NCI-H526 treated with DMSO at 0.1 percent for 48 hours (cell line): ENCODE measurements at places on chromosomes 16 and 17.

DNA sequence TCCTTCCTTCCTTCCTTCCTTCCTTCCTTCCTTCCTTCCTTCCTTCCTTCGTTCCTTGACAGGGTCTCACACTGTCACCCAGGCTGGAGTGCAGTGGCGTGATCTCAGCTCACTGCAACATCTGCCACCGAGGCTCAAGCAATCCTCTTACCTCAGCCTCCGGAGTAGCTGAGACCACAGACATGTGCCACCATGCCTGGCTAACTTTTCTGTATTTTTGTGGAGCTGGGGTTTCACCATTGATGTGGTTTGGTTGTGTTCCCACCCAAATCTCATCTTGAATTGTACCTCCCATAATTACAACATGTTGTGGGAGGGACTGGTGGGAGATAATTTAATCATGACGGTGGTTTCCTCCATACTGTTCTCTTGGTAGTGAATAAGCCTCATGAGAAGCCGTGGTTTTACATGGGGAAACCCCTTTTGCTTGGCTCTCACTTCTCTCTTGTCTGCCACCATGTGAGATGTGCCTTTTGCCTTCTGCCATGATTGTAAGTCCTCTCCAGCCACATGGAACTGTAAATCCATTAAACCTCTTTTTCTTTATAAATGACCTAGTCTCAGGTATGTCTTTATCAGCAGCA lies 90.3 kb upstream of the MPHOSPH6 start:
- DNase-seq: no peak

GRCh38 chr16:85238233-85238647 lies 126.0 kb upstream of the CIBAR2 start:
- DNase-seq: no peak

- no peak for DNase-seq
Observed at GRCh38 chr17:82003411-82004381, 19.0 kb downstream of the CENPX start.

GRCh38 chr16:76222087-76222486 lies 55.1 kb upstream of the CNTNAP4 start:
- no peak for DNase-seq

GRCh38 chr17:3859940-3860339 lies 13.9 kb upstream of the NCBP3 start:
- no peak for DNase-seq

- no peak for DNase-seq
Observed at GRCh38 chr16:81481207-81481821, 36.7 kb downstream of the CMIP start.

- DNase-seq: no peak
Observed at GRCh38 chr17:4960279-4960922, 7.2 kb downstream of the SPAG7 start.

DNA sequence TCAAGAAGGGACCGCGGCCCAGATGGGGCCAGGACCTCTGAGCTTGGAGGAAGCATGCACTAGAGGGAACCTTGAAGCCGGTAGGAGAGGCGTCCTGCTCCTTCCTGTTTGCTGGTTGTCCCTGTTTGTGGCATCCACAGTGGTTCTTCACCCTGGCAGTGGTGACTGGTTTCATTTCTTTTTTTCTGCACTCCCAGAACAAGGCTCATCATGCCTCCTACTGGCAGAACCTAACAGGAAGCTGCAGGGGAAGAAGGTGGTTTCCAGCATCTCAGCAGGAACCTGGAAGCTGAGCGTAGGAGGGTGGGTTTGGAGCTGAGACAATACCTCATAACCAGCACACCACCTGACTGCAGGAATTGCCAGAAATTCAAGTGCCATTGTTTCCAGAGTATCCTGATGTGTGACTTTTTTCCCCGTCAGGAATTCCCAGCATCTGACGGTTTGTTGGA lies 5.8 kb downstream of the TMEM231 start:
- DNase-seq: no peak

GRCh38 chr17:78268191-78268874 lies 36.9 kb downstream of the TMEM235 start:
- no peak for DNase-seq

- DNase-seq: no peak
Observed at GRCh38 chr16:87963400-87963799, 12.2 kb downstream of the BANP start.

DNA sequence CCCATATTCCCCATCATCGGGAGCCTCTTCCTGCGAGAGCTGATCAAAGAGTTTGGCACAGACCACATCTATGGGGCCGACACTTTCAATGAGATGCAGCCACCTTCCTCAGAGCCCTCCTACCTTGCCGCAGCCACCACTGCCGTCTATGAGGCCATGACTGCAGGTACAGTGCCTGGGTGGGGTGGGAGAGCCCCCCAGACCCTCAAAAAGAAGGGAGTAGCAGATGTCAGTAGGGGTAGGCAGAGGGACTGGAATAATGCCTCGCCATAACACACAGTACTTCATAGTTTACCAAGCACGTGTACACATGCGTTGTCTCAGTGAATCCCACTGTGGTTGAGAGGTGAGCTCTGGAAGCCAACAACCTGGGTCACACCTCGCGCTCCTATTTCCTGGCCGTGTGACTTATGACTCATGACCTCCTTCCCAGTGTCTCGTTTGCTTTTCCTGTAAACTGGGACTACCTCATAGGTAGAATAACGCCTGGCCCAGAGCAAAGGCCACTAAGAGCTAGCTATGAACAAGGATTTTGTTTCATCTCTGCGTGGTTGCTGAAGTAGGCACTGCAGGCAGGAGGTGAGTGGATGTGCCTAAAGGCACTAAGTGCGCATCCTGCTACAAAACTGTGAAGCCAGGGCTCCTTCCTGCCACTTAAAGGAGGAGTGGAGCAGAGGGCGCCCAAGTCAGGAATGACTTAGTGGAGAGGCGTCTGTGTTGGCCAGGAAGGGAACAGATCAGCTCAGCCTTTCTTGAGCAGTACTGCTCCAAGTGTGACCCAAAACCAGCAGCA lies 5.2 kb downstream of the NAGLU start:
- no peak for DNase-seq

GRCh38 chr17:17484451-17484899 lies 7.7 kb downstream of the MED9 start:
- DNase-seq: no peak

GRCh38 chr16:74563828-74564263 lies 43.1 kb downstream of the GLG1 start:
- no peak for DNase-seq

GRCh38 chr17:74924250-74924948 lies at the start of gene OTOP2:
TSS of gene OTOP2 (plus strand) at chr17:74924273. CDS start at chr17:74924633, 360 bp downstream.
- DNase-seq: no peak

DNA sequence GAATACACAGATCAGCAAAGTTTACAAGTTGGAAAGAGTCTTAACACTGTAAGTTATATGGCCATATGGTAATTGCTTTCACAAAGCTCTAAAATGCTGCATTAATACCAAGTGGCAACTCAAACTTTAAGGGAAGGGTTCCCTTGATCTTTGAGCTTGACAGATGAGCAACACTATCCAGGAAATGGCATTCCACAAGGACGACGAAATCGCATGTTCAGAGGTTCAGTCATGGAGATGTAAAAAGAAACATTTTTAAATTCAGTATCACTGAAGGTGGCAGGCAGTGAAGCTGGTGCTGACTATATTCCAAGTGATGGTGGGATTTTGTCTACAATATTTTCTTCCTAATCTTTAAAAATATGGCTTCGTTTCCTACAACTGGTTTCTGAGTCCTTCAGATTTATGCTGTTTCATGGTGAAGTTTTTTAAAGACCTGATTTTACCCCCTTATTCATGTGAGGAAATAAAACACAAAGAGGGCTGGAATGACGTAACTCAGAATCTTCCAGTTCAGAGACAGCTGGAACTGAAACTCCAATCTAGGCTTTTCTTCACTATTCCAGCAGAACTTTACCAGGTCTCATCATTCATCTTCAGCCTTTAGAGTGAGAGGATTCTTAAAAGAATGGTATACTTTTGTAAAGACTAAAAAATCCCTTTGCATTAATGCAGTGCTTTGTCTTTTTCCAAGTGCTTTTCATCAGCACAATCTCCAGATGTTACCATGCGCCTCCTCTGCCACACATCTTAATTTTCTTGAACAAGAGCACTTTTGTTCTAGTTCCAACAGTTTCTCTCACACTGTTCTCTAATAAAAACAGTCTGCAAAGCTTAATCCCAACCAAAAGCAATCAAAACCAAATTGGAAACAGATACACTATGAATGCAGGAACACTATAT lies 20.2 kb downstream of the CHCT1 start:
- DNase-seq: no peak

- no peak for DNase-seq
Observed at GRCh38 chr17:63949576-63950250, 17.6 kb upstream of the CD79B start.

GRCh38 chr16:48537275-48537674 lies 72.7 kb downstream of the N4BP1 start:
- DNase-seq: no peak

DNA sequence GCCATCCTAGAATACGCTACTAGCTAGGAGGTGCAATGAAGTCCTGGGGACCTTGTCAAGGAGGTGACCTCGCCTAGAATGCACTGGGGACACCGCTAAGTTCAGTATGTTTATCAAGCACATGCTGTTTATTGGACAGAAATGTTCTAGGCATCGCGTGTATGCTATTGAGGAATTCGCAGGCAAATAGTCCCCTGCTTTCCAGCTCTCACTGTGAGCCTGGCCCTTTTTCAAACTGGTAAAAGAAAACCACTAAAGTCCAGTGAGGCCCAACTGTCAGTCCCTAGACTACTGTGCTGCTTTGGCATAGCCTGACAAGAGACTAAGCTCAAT lies 1.2 kb upstream of the FAM222B start:
- no peak for DNase-seq

GRCh38 chr17:19546289-19547065 lies 12.8 kb downstream of the SLC47A1 start:
- no peak for DNase-seq

DNA sequence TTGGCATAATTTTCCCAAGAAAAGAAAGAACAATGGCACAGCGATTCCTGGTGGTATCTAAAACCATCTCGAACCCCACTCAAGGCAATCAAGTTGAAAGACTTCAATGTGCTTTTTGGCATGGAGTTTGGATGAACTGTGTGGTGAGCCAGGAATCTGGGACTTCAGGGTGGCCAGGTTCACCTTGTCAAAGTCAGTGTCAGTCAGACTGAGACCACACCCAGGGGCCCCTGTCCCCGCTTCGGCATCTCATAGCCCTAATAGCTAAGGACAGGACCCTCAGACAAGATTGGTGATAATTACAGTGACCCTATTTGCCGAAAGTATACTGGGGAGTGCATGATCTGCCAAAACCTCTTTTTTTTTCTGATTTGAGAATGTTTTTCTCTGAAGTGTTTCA lies 25.8 kb downstream of the WFDC1 start:
- DNase-seq: no peak

- no peak for DNase-seq
Observed at GRCh38 chr16:8869212-8869987, 594 bp upstream of the CARHSP1 start.

GRCh38 chr16:70803319-70803718 lies 2.4 kb upstream of the VAC14 start:
- no peak for DNase-seq

- no peak for DNase-seq
Observed at GRCh38 chr17:16444258-16444886, 29.0 kb downstream of the TRPV2 start.

GRCh38 chr16:68749432-68749831 lies 12.3 kb downstream of the CDH1 start:
- no peak for DNase-seq

- no peak for DNase-seq
Observed at GRCh38 chr16:77531752-77532151, 96.9 kb upstream of the ADAMTS18 start.

DNA sequence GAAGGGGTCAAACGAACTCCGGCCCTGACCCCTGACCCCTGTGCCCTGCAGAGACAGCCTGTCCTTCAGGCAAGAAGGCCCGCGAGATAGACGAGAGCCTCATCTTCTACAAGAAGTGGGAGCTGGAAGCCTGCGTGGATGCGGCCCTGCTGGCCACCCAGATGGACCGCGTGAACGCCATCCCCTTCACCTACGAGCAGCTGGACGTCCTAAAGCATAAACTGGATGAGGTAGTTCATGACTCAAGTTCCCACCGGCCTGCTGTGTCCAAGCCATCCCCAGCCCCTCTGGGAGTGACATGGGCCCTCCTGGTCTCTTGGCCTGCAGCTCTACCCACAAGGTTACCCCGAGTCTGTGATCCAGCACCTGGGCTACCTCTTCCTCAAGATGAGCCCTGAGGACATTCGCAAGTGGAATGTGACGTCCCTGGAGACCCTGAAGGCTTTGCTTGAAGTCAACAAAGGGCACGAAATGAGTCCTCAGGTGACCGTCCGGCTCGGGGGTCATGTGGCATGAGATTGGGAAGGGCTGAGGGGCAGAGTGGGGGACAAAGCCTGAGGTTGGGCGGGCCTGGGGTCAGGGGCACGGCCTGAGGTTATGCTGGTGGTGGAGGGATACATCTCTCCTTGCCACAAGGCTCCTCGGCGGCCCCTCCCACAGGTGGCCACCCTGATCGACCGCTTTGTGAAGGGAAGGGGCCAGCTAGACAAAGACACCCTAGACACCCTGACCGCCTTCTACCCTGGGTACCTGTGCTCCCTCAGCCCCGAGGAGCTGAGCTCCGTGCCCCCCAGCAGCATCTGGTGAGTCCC lies 5.7 kb downstream of the MSLN start:
- DNase-seq: no peak

DNA sequence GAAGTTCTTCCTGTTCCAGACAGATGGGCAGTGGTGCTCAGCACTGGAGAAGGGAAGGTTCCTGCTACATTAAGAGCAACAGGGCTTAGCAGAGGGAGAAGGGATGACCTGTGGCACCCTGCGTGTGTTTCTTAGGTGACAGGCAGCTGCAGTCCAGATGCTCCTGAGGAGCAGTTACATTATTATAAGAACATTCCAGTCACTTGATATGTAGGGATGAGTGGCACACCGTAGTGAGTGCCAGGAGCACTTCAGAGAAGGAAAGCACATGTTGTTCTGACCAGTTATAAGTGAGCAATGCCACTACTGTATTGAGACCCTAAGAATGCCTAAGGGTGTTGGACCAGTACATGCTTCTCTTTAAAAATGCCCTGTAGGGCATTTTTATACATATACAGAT lies 39.9 kb upstream of the MRC2 start:
- DNase-seq: no peak

DNA sequence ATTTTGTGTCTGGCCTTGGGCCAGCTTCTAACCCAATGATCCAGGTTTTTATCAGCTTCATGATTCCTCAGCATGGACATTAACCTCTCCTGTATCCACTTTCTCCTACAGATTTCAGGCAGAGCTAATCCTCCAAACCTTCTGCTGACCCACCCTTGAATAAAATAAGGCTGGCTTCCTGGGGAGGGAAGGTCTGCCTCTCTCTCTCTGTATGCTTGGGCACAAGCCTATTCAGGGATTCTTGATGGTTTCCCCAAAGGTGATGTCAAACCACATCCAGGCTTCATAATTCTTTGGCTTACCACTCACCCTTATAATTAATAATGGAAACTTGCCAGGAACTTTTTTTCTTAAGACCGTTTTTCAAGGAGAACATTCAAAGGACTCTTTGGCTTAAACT lies 240.1 kb downstream of the UTP18 start:
- no peak for DNase-seq

DNA sequence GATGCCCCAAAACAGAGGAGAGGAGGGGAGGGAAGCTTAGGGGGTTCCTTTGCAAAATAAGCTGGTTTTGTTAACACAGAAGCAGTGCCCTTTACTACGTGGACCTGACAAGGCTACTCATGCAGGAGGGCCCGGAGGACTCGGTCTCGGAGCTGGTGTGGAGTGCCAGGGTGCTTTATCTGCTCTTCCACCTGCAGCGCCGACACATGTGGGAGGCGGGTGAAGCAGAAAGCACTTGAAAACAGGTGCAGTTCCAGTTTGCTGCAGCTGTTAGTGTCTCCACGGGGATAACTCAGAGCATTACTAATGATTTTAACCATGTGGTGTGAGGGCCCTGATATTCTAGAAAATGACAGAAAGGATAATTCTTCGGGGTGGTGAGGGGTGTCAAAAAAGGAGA lies 35.0 kb upstream of the MNT start:
- no peak for DNase-seq
